ENCODE measurements at places on chromosomes 12 and 14.

DNA sequence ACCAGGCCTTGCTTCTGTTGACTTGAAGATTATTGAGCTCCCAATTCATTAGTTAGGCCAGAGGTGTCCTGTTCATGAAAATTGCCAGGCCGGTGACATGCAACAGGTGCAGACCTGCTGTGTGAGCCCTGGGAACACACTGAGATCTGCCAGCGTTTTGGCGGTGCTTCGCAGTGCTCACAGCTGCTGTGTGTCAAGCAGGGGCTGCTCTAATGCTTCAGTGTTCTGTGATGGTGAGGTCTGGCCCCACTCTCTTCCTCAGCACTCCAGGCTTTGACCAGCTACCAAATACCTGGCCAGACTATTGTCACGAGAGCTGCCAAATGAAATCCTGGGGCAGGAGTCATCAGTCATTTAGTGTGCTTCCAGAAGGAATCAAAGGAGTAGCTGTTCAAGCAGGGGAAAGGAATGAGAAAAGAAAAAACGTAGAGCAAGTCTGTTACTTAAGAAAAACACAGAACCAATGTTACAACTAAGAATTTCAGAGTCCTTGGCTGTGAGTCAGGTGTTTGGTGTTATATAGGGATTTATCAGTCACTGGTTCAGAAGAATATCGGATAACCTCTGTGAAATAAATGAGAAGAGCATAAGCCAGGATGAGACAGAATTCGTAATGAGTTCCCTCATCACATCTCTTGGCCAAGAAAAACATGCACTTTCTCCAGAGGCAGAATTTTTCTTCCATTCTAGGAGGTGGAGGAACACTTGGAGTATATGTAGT is 150.8 kb downstream of the FBXL14 start:
- no peak overlapping the region for H3K27ac ChIP-seq
- H3K36me3 ChIP-seq: no peaks in the 10 kb centered on the region
- H3K4me1 ChIP-seq: no peaks in the 10 kb centered on the region
- DNase-seq: no peak

- DNase-seq: no peak
- H3K4me1 ChIP-seq: no peaks in the 10 kb centered on the region
- H3K36me3 ChIP-seq: no peaks in the 10 kb centered on the region
- no peak overlapping the region for H3K27ac ChIP-seq
Observed at GRCh38 chr12:98769068-98769467, 124.0 kb downstream of the APAF1 start.

DNA sequence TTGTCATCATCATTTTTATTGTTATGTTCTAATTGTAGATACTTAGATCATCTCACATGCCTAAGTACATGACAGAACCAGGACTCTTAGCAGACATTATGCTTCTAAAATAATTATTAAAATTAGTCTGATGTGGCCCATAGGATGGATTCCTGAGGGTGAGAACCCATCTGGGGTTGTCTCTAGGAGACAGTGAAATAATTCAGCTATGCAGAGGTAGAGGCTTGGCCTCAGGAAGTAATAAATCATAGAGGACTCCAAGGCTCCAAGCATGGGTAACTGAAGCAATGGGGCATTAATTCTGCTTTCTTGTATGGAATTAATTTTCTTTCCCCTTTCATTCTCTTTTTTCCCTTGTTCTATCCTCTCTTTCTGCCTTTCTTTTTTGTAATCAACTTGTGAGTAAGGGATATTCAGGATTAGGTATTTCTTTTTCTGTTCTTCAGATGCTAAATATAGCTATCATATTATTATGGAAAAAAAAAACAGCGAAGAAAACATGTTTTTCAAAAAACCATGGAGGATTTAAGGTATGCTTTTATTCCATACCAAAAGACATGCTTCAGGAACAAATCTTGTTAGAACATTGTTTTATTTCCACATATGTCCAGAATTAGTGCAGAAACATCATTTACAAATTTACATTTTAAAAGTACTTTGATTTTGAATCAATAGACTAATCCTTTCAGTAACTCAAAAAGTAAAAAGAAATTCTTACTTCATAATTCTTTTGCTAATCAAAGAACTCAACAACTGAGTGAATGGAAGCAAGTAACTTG is 263.2 kb downstream of the TRHDE start:
- no peaks in the 10 kb centered on the region for H3K36me3 ChIP-seq
- DNase-seq: no peak
- H3K27me3 ChIP-seq: no peaks in the 10 kb centered on the region

DNA sequence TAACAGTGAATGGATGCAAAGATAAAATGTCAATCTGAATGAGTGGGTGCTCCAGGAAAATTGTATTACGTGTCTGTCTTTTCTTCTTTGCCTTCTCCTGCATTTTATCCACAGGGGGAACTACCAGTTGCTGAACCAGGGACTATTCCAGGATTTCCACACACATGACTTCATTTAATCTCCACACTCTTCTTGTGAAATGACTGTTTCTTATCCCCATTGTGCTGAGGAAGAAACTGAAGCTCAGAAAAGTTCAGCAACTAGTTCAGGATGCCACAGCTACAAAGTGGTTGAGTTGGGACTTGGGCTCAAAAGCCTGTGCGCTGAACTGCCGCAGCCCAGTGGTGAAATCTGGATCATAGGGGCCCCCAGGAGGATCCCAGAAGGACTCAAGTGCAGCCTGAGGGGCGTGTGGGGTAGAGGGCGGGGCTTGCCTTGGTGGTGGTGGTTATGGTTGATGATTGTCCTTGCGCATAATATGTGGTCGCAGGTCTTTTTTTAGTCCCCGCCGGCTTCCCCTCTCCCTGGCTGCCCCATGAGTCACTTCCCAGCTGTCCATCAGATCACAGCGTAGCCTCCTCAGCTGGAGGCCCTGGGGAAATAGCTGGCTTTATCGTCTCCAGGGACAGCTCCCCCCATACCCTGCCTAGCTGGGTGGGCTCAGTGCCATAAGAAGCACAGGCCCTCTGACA is 235.2 kb upstream of the CRY1 start:
- no peak for DNase-seq
- no peak overlapping the region for H3K27ac ChIP-seq
- no peak overlapping the region for H3K4me3 ChIP-seq
- no peaks in the 10 kb centered on the region for H3K4me1 ChIP-seq
- no peaks in the 10 kb centered on the region for H3K27me3 ChIP-seq

- H3K4me1 ChIP-seq: peaks cover 54% of the 10 kb centered on the region
- H3K27me3 ChIP-seq: peaks cover 83% of the 10 kb centered on the region
- DNase-seq: no peak
- no peaks in the 10 kb centered on the region for H3K36me3 ChIP-seq
- H3K27ac ChIP-seq: no peak overlapping the region
Observed at GRCh38 chr14:60645126-60645741, 4.0 kb downstream of the SIX1 start.

GRCh38 chr14:46490238-46490685 is 161.3 kb downstream of the RPL10L start:
- H3K4me3 ChIP-seq: no peak overlapping the region
- H3K4me1 ChIP-seq: no peaks in the 10 kb centered on the region
- no peaks in the 10 kb centered on the region for H3K36me3 ChIP-seq
- no peaks in the 10 kb centered on the region for H3K27me3 ChIP-seq
- no peak for DNase-seq

DNA sequence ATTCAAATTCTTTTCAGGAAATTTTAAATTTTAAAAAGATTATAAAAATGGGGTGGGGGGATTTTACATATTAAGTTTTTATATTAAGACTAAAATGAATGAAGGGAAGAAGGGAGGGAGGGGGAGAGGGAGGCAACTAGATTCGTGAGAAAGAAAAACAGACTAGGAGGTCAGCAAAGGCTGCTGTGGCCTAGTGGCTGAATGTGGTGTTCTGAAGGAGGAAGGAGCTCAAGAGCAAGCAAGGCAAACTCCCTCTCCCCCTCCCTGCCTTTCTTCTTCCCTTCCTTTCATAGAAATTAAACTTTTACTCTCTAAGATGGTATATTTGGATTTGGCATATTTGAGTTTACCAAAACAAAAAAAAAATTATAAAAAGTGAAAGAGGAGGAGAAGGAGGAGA is 18.1 kb downstream of the DYRK2 start:
- peaks cover 6% of the 10 kb centered on the region for H3K4me1 ChIP-seq
- H3K4me3 ChIP-seq: no peak overlapping the region
- no peak overlapping the region for H3K27ac ChIP-seq
- H3K36me3 ChIP-seq: no peaks in the 10 kb centered on the region
- DNase-seq: no peak
- H3K27me3 ChIP-seq: no peaks in the 10 kb centered on the region

- peaks cover 19% of the 10 kb centered on the region for H3K4me1 ChIP-seq
- DNase-seq: peak; percentile 45
- no peaks in the 10 kb centered on the region for H3K27me3 ChIP-seq
- H3K27ac ChIP-seq: peak overlapping the region; percentile 99
Observed at GRCh38 chr12:2813214-2814185, 1.0 kb downstream of the ITFG2 start.

- no peak overlapping the region for H3K27ac ChIP-seq
- H3K4me3 ChIP-seq: no peak overlapping the region
- H3K27me3 ChIP-seq: no peaks in the 10 kb centered on the region
Observed at GRCh38 chr14:76678244-76678800, 82.9 kb upstream of the VASH1 start.

DNA sequence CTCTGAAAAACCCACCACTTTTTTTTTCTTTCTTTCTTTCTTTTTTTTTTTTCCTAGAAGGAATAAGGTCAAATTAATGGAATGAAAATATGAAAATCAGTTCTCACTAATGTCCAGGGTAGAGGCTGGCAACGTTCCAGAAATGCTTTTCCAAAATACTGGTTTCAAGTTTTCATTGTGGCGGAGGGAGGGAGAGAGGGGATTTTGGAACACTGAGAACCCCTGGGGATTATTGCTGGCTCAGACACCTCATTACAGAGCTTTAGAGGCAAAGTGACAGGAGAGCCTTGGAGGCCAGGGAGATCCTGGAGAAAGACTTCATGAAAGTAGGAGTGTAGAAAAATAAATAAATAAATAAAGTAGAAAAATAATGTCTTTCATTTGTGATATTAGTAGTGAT is 45.4 kb downstream of the ALX1 start:
- no peaks in the 10 kb centered on the region for H3K4me1 ChIP-seq
- H3K36me3 ChIP-seq: no peaks in the 10 kb centered on the region
- no peak overlapping the region for H3K4me3 ChIP-seq
- no peaks in the 10 kb centered on the region for H3K27me3 ChIP-seq
- no peak for DNase-seq

DNA sequence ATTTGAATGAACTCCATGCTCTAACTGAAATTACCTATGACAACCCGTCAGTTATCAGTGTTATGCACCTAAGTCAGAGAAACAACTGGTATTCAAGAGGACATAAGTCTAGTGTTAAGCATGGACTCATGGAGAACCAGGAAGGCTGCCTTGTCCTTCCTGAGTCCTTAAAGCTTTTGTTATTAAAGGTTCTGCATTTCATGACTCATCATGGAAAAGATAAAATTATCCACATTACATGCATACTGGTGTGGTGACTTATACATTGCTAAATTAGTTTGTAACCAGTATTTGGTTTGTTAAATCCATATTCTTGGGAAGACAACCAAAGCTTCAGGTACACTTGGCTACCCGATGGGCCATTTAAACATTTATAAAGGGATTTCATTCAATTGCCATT is 6.5 kb upstream of the OR4E1 start:
- H3K27ac ChIP-seq: no peak overlapping the region
- no peaks in the 10 kb centered on the region for H3K27me3 ChIP-seq
- no peaks in the 10 kb centered on the region for H3K4me1 ChIP-seq
- no peak for DNase-seq

DNA sequence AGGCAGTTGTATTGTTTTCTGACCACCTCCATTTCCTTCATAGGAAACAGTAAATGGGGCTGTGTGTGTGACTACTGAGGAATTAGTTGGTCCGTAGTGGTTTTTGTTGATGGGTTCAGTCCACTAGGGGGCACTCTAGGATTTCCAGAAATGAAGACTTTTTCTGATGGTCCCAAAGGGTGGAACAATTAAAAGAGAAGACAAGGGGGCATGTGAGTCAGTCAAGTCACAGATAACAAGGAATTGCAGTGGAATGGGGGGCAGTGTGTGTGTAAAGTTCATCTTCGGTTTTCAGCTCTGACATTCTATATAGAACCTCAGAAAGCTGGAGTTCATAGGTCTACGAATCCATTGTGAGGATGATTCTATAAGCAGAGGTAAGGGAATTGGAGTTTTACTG is 186.6 kb upstream of the OR4E1 start:
- H3K4me1 ChIP-seq: no peaks in the 10 kb centered on the region
- H3K27ac ChIP-seq: no peak overlapping the region
- no peak overlapping the region for H3K4me3 ChIP-seq
- no peak for DNase-seq

DNA sequence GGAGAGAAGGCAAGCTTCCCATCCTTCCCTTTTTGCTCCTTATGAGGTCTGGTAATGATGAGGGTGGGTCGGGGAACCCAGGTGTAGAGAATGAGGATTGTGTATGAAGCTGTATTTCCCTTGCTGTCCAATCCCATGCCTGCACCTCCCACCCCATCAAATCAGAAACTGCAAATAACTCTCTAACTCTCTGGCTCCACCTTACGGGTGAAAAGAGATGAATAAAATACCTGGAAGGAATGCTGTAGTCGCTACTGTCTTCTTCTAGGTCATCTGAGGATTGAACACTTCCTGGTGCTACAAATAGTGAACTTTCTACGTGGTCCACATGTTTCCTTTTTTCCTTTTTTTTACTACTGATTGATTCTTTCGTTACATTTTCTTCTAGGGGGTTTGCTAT is 38.9 kb upstream of the DICER1 start:
- no peak overlapping the region for H3K27ac ChIP-seq
- no peaks in the 10 kb centered on the region for H3K27me3 ChIP-seq
- H3K4me3 ChIP-seq: no peak overlapping the region
- peaks cover 9% of the 10 kb centered on the region for H3K4me1 ChIP-seq
- no peak for DNase-seq

GRCh38 chr12:125245581-125246557 is 180.6 kb downstream of the AACS start:
- H3K27me3 ChIP-seq: peaks cover 9% of the 10 kb centered on the region
- no peak overlapping the region for H3K27ac ChIP-seq
- H3K4me1 ChIP-seq: no peaks in the 10 kb centered on the region
- DNase-seq: no peak
- no peak overlapping the region for H3K4me3 ChIP-seq

DNA sequence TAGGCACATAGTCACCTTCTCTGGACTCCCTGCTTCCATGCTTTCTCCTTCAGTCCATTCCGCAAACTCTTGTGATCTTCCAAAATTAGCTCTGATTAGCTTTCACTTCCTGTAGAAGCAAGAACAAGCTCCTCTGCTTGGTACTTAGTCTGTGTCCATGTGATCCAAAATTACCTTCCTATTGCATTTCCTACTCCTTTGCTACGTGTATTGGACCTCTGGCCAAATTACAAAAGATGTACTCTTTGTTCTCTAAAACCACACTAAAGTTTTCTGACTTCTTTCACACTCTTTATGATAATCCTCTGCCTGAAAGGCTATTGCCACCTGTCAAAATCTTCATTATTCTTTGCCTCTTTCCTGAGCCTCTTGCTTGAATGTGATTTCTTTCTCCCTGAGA is 786 bp upstream of the TSFM start:
- no peak overlapping the region for H3K4me3 ChIP-seq
- H3K36me3 ChIP-seq: no peaks in the 10 kb centered on the region
- no peak for DNase-seq
- H3K27me3 ChIP-seq: no peaks in the 10 kb centered on the region
- peaks cover 28% of the 10 kb centered on the region for H3K4me1 ChIP-seq

GRCh38 chr14:64232095-64232838 is 61.9 kb downstream of the ESR2 start:
- peaks cover 15% of the 10 kb centered on the region for H3K36me3 ChIP-seq
- no peak for DNase-seq
- no peaks in the 10 kb centered on the region for H3K27me3 ChIP-seq
- no peak overlapping the region for H3K27ac ChIP-seq
- peaks cover 8% of the 10 kb centered on the region for H3K4me1 ChIP-seq

GRCh38 chr14:75232191-75232590 is 46.4 kb upstream of the FOS start:
- H3K36me3 ChIP-seq: no peaks in the 10 kb centered on the region
- DNase-seq: no peak
- no peak overlapping the region for H3K27ac ChIP-seq
- H3K4me3 ChIP-seq: no peak overlapping the region

Measured in body of pancreas (tissue), 4 donors.